ENCODE measurements at places on chromosomes 12 and 14.

DNA sequence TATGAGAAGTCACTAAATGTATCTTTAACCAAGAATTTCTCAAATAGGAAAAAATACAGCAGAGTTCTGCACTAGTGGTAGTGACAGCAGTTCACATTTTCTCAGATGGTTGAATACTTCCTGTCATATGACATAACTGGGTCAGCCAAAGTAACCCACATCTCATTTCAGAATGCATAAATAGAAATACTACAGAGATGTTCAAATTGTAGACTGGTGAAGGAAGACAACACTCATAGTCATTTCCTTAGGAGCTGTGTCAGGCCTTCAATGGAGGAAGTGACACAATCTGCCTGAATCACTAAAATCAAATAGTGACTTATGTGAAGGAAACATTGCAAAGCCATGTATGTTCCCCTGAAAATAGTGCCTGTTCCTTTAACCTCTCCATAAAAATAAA lies 32.4 kb downstream of the FERMT2 start:
- no peak for DNase-seq

DNA sequence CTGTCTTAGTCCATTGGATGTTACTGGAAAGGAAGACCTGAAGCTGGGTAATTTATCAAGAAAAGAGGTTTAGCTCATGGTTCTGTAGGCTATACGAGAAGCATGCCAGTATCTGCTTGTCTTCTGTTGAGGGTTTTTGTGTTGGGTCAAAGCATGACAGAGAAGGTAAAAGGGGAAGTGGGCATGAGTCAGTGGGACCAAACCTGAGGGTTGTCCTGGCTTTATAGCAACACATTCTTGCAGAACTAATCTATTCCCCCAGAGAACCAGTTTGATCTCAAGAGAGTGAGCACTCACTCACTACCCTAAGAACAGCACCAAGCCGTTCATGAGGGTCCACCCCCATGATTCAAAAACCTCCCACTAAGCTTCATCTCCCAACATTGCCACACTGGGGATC lies 19.0 kb upstream of the KRAS start:
- DNase-seq, result no peak

DNA sequence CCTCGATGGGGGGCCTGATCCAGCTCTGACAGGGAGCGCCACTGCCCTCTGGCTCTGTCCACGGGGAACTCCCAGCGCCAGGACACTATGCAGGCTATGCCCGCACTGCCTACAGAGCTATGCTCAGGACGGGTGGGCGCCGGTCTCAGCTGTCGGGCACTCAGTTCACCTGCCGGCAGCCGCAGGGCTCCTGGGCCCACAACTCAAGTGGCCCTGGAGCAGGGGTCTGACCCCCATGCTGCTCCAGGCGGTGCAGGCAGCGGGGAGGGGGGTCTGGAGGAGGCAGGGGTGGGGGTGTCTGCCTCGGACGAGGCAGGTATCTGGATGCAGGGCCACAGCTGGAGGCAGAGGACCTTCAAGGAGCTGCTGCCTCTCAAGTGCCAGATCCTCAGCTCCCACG lies 28.5 kb upstream of the NUDT14 start:
- no peak for DNase-seq

GRCh38 chr14:58861586-58861985 lies 223.8 kb downstream of the DACT1 start:
- DNase-seq, result no peak

DNA sequence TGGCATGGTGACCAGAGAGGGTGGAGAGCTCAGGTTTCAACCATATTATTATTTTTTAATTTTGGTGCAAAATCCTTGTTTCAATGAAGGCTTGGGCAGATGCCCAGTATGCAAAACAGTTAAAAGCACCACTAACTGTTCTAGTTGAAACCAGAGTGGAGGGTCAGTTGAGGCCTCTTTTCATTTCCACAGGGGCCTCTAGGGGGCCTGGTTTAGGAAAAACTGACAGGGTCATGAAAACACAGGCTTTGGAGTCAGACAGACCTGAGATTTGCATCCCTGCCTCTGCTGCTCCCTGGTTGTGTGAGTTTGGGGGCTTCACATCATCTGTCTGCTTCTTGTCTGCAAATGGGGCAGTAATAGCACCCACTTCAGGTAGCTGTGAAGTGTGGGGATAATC lies 3.3 kb upstream of the RPH3A start:
- DNase-seq, result no peak

DNA sequence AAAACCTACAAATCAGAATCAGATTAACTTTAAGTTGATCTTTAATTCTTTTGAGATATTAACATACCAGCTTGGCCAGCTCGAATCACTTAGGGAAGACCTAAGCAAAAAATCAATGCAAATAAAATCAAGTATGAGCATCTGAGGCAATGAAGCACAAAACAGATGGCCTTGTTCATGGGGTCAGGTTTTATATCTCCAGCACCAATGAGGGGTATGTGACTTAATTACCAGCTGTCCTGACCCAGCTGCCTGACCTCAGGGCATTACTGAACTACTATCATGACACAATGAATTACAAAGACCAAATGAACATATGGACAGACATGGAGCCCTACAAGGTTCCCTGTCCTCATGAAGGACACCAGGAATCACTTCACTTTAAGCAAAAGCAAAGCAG lies 70.5 kb downstream of the FGD6 start:
- DNase-seq, result no peak

GRCh38 chr12:64683816-64684543 lies 73.7 kb downstream of the RASSF3 start:
- DNase-seq, result no peak

DNA sequence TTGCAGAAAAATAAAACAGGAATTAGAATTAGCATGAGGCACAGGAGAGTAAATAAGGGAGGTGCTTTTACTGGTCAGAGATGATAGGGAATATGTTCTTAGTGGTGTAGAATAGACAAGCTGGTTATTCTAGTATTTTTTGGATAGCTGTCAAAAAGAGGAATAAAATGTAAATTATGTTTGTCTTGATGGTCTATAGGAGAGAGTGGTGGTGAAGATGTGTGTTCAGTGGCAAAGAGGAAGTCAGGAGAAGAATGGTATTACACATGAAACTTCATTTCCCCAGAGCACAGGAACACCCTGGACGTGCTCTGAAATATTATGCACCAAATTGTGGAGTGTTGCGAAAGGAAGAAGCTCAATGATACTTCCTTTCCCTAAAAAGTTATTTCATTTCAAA lies 27.8 kb downstream of the MUCL1 start:
- no peak for DNase-seq

- no peak for DNase-seq
Observed at GRCh38 chr12:65597527-65597926, 226.8 kb upstream of the HMGA2 start.

DNA sequence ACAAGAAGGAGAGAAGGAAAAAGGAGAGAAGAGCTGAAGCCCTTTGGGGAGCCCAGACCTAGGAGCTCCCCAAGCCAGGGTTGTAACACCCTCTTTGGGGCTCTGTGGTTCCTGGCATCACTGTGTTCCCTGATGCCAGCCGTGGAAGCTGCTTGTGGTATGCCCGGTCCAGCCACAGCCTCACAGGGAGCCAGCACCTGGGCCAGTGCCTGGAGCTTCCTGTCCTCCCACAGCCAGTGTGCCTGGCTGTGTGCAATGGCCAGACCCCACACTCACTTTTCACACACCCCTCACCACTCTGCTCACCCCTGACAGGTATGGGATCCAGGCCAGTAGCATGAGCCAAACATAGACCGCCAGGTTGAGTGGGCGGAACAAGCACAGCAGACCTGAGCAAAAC lies 834.7 kb downstream of the FLRT2 start:
- no peak for DNase-seq

GRCh38 chr14:53767566-53767965 lies 189.1 kb downstream of the BMP4 start:
- DNase-seq, result no peak

- DNase-seq, result no peak
Observed at GRCh38 chr12:1929241-1929984, 11.0 kb upstream of the CACNA2D4 start.

- no peak for DNase-seq
Observed at GRCh38 chr12:103334466-103334865, 161.3 kb downstream of the C12orf42 start.

DNA sequence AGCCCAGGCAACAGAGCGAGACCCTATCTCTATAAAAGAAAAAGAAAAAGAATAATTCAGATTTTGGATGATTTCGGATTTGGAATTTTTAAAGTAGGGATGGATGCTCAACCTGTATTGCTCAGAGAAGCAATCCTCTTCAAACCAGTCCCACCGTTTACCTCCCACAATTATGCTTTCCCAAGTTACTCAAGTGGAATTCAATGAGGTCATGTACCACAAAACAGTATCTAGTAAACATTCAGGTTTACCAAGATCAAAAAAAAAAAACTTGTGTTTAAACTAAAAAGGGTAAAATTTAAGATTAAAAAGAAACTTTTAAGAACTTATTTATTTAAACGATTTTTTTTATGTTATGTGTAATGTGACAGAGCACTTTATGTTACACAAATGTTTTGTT lies 2.5 kb downstream of the KDM5A start:
- no peak for DNase-seq

DNA sequence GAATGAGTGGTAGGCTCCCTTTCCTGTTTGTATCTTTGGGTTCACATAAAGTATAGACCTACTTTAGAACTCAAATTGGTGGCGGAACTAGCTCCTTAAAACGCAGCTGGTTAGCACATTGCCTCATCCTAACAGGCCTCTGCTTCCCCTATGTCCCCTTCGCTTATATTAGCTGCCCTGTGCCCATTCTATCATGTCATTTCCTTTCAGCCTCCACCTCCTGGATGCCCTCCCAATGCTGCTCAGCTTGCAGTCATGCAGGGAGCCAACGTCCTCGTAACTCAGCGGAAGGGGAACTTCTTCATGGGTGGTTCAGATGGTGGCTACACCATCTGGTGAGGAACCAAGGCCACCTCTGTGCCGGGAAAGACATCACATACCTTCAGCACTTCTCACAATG lies 3.5 kb downstream of the DAZAP2 start:
- no peak for DNase-seq

GRCh38 chr12:16884819-16885218 lies 278.9 kb upstream of the LMO3 start:
- DNase-seq, result no peak

GRCh38 chr12:61916831-61917230 lies 343.4 kb upstream of the USP15 start:
- no peak for DNase-seq

GRCh38 chr12:64779354-64779974 lies 20.3 kb upstream of the GNS start:
- DNase-seq, result no peak

DNA sequence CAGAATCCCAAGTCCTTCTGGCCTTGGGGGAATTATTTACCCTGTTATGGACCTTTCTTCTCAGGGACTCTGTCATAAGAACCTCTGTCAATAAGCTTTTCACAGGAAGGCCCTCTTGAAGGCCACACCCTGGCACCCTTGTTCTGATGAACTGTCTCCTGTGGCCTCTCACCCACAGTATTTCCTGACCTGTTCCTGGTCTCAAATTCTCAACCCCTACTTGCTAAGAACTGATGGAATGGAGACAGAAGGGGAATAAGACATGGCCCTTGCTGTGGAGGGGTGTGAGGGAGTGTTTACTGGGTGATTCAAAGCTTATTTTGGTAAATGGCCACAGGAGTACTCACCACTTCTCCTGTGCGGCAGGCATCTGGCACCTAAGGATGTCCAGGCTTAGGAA lies 1082.9 kb downstream of the BCL11B start:
- no peak for DNase-seq

DNA sequence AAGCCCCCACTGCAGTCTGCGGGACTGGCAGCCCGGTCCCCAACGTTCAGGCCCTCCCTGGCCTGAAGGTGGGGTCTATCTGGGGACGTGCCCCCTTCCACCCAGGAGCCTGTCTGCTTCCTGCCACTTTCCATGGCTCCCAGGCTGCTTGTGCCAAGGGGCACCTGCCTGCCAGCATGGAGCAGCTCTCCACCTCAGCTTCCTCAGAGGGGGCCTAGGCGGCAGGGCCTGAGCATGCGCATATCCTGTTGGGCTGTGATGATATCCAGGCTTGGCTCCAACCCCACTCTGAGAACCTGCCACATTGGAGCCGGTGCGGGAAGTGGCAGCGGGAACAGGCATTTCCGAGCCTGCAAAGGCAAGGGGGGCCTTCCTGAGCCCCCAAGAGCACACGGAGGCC lies 57.4 kb downstream of the FUT8 start:
- no peak for DNase-seq

DNA sequence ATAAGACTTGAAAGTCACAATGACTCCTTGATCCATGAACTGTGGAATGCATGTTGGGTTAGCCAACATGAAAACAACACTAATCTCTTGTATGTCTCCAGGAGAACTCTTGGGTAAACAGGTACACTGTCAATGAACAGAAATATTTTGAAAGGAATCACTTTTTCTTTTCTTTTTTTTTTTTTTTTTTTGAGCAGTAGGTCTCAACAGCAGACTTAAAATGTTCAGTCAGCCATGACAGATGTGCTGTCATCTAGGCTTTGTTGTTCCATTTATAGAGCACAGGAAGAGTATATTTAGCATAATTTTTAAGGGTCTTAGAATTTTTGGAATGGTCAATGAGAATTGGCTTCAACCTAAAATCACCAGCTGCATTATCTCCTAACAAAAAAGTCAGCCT lies 2.3 kb upstream of the PLEKHA5 start:
- no peak for DNase-seq

DNA sequence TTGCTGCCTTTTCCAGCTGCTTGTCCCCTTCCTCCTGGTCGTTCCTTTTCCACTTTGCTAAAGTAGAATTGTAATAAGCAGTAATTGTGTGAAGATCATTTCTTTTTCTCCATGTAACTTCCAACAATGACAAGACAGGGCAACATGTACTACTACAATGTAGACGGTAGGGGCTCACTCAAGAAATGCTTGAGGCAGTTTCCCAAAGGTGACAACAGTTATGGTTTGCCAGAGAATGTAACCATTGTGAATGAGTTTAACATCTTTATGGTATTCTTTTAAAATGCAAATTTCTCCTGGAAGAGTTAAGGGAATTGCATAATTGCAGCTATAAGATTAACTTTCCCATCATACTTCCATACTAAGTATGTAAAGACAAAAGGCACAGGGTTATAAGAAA lies 23.8 kb upstream of the PHLDA1 start:
- no peak for DNase-seq

- no peak for DNase-seq
Observed at GRCh38 chr12:51036279-51036678, 10.1 kb upstream of the SLC11A2 start.

Measured in left kidney (tissue), 8 donors.